ENCODE measurements at places on chromosomes 5 and 9.
A peak's percentile ranks its signal among the peaks of the same experiment; 100 is the strongest.

DNA sequence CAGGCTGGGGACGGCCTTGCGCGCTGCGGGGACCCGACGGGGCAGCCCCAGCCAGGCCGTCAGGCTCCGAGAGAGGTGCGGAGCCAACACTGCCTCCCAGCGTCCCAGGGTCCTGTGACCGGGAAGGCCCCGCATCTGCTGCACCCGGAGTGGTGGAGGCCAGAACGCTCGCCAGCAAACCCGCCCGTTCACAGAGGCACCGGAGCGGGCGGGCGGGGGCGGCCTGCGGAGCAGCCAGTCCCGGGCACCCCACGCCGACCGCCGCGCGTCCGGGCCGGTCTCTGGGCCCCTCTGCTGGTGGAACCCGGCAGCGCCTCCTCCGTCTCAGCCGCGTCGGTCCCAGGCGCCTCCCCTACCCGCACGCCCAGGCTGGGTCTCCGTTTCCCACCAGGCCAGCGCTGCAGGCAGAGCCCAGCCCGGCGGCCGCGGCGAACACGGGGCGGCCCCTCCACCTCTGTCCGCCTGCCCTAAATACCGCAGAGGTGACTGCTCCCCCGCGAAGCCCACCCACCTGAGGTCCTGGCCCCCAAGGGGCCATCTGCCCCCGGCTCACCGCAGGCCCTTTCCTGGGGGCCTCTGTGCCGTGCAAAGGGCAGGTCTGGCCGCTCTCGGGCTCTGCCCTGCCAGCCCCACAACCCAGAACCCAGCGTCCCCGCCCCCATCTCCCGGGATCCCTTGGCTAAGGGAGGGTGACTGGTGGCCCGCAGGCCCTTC, 15.9 kb downstream of the EXD3 start:
- peak; percentile 43 for DNase-seq

- no peak for DNase-seq
Measured at GRCh38 chr5:138602371-138603000, 27.3 kb upstream of the HSPA9 start.

DNA sequence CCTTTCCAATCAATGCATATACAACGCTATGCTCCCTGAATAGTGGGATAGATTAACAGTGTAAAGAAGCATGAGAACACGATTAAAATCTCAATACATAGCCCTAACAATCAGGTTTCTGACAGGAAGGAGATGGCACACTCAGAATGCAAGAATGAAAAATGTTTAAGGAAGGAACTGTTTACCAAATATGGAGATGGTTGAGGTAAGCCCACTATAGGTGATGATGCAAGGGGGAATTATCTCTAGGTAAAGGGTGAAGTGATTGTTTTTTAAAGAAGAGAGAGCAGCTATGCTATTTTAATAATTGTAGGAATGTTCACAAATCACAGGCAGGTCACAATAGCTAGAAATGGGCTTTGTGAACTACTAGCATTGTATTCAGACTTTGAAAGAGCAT, 302.4 kb downstream of the CHSY3 start:
- DNase-seq = no peak

DNA sequence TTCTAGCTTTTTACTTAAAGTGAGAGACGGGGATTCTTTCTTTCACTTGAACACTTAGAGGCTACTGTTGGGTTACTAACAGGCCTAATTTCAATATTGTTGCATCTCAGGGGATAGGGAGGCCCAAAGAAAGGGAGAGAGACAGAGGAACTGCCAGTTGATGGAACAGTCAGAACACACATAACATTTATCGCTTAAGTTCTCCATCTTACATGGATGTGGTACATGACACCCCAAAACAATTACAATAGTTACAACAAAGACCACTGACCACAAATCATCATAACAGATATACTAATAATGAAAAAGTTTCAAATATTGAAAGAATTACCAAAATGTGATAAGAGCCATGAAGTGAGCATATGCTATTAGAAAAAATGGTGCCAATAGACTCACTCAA, 4.3 kb upstream of the RIC1 start:
- DNase-seq = no peak

DNA sequence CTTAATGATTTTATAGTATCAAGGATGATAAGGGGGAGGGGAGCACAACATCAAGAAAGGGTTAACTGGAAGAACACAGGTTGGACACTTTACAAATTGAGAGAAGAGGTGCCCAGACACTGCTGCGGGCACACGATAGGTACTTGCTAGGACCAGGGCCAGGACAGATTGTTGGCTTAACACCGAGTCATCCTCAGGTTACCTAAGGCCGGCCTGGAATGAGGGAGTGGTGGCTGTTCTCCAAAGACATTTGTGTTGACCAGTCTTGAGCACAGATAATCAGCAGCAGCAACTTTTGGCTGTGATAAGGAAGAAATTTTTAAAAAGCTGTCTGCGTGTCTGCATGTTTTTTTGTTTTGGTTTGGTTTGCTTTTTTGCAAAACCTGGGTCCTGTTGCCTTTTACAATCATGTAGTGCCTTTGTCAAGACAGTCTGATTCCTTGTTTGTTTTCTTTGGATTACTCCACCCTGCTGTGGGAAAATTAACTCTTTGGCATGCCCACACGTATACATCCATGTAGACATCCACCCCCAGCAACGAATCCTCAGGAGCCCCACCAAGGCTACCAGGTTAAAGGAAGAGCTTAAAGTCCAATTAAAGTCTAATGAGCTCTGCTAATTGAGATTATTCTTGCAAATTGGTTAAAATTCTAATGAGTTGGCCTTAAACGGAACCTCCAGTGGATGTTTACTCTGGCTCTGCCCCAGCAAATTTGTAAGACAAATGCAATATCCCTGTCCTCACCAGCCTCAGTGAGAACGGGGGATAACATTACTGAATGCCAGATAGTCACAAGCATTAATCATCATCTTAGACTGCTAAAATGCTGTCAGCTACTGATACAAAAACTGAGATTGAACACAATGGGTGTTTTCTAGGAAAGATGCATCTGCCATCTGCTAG, 382.3 kb downstream of the ACTL7B start:
- no peak for DNase-seq

DNA sequence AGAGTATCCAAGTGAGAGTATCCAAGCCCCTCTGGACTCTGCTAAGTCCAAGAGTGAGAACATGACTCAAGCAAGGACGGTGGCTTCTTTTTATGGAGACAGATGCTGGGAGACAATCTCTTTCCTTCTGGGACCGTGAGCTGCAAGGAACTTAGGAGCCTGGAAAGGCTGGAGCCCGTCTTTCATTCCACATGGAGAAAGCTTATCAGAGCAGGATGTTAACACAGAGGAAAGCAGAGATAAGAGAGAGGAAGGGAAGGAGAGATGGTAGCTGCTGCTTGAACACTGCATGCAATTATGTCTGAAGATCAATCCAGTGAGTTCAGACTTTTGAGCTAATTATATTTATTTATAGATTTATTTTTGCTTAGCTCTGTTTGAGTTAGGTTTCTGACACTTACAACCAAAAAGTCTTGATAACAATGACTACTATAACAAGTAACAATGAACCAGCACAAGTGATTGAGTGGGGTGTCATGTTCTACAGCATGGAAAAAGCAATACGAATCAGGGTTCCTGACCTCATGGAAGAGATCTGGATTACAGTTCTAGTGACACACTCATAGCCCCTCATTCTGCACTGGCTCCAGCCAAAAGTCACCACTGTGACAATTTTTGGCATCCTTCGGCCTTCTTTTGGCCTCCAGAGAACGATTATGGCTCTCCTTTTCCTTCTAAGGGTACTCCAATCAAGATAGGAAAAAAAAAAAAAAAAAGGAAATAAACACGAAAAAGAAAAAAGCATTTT, 71.5 kb downstream of the PRLR start:
- no peak for DNase-seq

DNA sequence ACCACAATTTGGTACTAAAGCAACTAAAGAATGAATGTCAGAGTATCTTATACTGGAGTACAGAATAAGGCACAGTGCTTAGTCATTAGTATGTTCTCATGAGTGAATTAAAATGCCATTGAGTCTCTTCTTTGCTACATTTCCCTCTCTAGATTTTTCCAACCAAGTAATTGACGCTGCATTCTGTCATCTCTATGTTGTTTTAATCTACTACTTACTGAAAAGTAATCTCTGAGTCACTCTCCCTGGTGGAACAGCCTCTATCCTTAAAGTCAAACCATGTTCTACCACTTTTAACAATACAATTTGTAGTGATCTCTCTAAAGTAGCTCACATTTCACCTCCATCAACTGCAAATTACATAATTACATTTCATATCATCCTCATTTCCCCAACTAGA, 495.1 kb downstream of the CDH18 start:
- DNase-seq = no peak

GRCh38 chr5:124648902-124649467, 97.5 kb downstream of the ZNF608 start:
- no peak for DNase-seq
